Activated CD8-positive, alpha-beta memory T cell treated with anti-CD3 and anti-CD28 coated beads, Interleukin-2, amount 50 U/mL, for 48 hours (primary cell): ENCODE measurements at places on chromosomes 6 and 20.

GRCh38 chr6:157272866-157273755 is 50.2 kb downstream of the TMEM242 start:
- no peak for DNase-seq

GRCh38 chr6:453152-453551 is 61.6 kb downstream of the IRF4 start:
- no peak for DNase-seq

- DNase-seq: no peak
Observed at GRCh38 chr20:58448958-58449357, 59.9 kb downstream of the VAPB start.

DNA sequence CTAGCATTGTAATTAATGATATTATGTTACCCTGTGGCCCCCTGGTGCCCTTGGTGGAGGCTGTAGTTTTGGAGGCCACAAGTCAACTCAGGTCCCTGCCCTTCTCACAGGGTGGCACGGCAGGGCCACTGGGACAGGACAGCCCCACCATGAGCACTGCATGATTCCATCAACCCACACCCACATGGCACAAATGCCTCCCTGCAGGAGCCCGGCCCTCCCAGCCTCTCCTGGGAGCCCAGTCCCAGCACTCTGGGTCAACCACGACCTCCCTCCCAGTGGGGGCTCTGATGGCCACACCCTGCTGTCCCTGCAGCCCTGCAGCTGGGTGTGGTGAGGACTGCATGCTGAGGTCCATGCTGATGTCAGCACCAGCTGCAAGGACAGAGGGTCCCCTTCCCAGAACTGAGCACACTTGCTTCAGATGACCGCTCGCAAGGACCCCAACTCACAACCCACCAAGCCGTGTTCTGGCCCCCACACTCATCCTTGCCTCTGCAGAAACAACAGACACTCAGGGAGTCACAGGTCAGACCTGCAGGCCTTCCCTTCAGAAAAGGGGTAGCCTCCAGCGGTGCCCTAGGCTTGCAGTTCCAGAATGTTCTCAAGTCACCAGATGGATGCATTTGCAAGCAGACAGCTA is 15.7 kb upstream of the CST7 start:
- no peak for DNase-seq

- peak; percentile 84 for DNase-seq
Observed at GRCh38 chr6:44002593-44003344, 124.5 kb downstream of the MRPL14 start.

DNA sequence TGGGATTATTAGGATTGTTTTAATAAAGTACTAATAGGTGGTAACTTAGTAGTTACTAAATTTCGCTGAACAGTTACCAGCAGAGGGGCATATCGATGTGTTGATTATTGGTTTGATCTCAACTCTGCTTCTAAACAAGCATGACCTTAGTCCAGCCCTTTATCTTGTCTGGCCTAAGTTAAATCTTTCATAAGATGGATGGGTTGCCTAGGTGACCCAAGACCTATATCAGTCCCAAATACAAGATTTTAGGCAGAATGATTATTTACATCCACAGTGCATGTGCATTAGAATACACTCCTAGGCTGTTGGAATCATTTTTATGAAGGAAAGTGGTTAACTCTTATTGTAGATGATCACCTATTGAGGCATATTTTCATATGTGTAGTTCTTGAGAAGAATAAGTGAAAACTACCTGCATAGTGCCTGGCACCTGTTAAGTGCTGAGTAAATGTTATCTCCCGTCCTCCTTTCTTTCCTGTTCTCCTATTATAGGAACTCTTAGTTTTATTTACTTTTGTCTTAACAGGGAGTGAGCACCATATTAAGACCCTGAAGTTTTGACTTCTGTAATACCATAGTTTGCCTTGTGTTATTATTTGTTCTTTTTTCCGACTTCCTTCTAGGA is 1.1 kb downstream of the HSF2 start:
- no peak for DNase-seq

GRCh38 chr20:45355209-45356084 is 7.2 kb upstream of the SDC4 start:
- no peak for DNase-seq

DNA sequence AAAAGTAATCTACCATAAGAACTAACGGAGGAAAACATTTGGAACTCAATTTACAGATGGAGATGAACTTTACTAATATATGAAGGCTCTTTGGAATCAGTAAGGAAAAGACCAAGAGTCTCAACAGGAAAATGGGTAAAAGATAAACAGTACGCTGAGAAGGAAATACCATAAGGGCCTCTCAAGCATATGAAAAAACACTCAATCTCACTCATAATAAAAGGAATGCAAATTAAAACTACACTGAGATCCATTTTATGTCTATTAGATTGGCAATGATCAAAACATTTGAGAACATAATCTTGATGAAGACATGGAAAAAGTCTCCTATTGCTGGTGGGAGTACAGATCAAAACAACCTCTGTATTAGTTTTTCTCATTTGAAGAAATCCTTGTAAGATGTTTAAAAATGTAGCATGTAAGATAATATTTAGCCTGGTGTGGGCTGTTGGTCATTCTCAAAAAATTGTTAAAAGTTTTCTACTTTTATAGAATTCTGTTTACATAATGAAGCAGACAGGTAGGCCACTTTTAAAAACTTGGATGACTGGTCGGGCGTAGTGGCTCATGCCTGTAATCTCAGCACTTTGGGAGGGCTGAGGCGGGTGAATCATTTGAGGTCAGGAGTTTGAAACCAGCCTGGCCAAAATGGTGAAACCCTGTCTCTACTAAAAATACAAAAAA is 14.5 kb downstream of the REV3L start:
- DNase-seq: no peak

DNA sequence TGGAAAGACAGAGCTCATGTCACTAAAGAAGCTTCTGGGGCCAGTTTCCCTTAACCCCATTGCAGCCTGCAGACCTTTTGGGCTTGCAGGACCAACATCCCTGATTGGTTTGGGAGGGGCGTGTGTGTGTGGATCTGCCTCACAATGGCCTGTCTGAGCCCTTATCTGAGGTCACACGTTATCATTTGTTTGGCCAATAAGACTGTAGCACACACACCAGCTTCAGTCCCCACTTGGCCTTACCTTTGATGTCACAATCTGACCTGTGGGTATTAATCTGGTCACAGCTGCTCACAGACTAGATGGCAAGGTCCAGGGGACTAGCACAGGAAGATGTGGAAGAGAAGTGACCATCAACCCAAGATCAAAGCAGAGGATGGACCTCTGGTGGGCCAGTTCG is at the start of gene SCP2D1:
SCP2D1 (plus strand) TSS at position 301 of the 400 bp plus-strand sequence; CDS start at position 334, 33 bp downstream.
- DNase-seq: no peak

DNA sequence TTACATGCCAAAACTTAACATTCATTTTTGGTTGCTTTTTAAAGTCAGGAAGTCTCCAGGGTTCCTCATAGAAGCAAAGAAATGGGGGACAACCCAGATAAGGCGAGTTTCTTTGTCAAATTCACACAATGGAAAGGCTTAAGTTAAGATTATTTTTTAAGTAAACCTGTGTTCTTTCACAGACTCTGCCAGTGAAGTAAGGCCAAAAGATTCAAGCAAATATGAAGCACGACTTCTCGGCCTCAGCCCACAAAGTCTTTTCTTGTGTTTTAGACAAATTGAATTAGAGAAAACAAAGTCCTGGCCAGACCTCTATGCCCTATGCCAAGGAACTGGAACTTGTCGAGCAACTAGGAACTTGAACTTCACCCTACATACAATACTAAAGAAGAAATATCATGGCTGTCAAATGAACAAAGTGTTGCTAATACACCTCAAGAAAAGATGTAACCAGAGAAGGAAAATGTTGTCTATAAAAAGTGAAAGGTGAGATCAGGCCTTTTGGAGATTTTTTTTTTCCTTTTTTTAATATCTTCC is 540.0 kb upstream of the JARID2 start:
- DNase-seq: no peak

- no peak for DNase-seq
Observed at GRCh38 chr20:34163307-34163706, 51.3 kb upstream of the EIF2S2 start.

GRCh38 chr6:170447561-170447930 is 105.6 kb downstream of the PSMB1 start:
- DNase-seq: no peak

GRCh38 chr6:148395583-148396101 is 53.0 kb downstream of the SASH1 start:
- no peak for DNase-seq

DNA sequence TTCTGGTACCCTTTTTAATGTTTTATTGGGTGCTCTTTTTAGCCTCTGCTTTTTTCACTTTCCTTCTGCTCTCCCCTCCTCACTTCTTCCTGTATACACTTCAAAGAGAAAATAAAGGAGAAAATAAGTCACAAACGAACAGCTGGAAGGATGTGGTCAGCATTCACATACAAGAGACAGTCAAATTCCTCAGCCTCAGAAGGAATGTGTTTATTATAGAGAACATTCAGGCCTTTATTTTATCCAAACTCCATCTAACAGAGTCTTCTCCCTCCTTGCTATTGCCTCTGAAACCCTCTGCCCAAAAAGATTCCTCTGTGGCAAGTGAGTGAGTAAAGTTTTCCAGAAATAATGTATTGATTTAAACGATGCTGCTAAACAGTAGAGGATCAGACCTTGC is 490.4 kb downstream of the FRK start:
- no peak for DNase-seq

DNA sequence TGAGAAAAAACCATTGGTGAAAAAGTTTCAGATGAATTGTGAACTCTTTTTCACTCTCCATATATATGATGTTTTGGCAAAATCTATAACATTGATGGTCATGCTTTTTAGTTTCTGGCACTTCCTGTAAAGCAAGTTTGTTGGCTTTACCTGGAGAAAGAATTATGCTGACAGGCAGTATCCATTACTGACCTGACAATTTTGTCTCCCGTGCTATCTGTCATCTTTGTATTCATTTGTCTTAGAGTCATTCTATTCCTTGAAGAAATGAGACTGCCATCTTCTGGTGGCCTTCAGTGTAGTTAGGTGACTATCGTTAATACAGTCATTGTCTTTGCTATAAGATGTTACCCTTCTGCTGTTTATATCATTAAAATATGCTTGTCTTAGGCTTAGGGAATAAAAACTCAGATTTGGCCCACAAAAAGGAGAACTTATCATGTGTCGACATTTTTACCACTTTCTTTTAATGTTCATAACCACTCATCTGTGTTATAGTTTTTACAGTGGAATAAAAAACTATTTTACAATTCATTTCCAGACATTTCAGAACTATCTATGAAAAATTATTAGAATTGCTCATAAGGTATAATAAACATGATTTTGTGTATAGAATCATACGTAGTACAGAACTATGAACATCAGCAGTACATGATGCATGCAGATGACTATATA is 707.0 kb downstream of the EPM2A start:
- DNase-seq: no peak

DNA sequence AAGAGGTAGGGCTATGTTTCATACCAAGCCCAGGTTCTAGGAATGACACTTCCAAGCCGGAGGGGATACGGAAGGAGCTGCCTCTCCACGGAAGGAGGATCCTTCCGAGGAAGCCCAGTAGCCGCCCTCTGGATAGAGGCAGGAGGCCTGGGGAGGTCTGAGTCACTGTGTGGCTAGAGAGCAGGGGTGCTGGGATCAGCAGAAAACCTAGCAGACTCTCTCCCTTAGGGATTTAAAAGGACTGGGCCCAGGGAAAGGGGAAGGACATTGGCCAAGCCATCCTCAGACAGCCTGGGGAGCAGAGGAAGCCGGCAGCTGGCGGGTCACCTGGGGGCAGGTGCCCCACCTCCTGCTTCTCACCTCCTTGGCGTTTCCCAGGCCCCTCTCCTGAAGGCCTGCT is 36.6 kb upstream of the NFATC2 start:
- no peak for DNase-seq

- DNase-seq: no peak
Observed at GRCh38 chr6:123745895-123746294, 57.8 kb upstream of the NKAIN2 start.

DNA sequence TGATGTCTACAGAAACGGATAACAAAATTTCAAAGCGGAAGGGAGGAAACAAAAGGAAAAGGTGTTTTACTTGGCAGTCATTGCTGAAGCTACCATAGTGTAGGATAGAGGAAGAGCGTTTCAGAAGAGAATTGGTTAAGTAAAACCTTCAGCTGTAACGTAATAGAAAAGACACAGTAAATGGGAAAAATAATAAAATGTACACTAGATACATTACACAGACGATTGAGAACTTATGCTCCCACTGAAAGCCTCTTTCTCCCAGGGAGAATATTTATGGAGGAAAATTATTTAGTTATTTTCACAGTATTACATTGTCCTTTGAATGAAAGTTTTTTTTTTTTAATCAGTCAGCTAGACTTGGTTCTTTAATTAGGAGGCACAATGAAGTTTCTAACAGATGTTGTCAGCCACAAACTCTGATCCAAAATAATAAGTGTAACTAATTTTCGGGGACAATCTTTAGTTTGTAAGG is 90.7 kb upstream of the PRDM1 start:
- DNase-seq: no peak

GRCh38 chr6:53979468-53980067 is 131.7 kb upstream of the MLIP start:
- DNase-seq: no peak

DNA sequence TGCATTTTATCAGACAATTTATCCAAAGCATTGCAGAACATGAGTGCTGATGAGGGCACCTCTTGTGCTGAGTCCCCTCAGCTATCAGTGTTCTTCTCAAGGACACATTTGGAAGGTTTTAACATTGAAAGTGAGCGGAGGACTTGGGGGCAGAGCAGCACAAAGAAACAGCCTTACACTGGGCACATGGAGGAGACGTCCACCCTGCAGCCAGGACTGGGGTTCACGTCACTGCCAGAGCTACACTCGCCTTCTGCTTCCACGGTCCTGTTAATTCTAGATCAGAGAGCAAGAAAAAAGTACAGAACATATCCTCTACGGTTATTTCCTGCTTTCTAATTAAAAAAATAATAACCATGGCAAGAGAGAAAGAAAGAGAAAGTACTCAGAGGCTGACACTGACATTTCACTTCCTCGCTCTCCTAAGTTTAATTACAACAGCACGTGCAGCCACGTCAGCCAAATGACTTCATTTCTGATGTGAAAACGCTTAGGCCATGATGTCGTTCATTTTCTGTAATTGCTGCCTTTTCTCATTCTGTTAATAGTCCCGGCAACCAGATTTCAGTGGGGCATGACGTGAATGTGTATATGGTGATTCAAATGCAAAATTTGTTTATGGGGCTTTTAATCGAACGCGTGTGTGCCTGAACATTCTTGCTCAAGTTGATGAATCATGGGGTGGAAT is 5.1 kb downstream of the PRND start:
- DNase-seq: no peak

DNA sequence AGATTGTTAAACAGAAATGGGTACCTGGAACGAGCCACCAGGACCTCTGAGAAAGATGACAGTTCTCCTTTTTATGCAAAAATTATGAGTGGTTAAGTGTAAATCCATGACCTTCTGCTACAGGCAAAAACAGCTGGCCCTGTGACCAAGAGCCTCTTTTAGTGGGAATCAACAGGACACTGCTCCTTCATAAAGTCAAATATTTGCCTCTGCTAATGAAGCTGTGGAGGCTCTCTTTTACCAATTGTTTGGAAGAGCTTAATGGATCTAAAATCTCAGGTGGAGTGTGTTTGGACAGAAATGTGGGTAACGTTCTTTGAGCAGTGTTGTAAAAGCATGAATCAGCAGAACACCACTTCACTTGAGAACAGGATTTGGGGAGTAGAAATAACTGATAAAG is 117.5 kb upstream of the PCSK2 start:
- DNase-seq: no peak
